ENCODE measurements at places on chromosomes 3 and 15.

- DNase-seq: no peak
Measured at GRCh38 chr3:11465744-11466616, 177.7 kb downstream of the VGLL4 start.

DNA sequence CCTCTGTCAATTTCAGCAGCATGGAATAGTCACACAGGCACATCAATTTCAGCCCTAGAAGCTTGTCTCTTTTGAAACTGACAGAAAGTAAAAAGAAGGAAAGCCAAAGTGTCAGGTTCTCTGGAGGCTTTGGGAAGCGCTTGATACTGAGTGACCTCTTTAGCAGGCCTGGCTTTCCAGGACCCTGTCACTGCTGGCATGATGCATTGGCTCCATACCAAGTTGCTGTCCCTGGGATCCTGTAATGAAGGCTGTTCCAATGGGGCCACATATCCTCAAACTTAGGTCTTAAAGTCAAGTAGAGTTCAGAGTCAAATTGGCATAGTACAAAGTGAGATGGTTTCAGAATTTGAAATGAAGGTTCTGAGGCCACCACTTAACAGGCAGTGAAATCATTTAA lies 640.9 kb downstream of the SQOR start:
- DNase-seq: no peak

DNA sequence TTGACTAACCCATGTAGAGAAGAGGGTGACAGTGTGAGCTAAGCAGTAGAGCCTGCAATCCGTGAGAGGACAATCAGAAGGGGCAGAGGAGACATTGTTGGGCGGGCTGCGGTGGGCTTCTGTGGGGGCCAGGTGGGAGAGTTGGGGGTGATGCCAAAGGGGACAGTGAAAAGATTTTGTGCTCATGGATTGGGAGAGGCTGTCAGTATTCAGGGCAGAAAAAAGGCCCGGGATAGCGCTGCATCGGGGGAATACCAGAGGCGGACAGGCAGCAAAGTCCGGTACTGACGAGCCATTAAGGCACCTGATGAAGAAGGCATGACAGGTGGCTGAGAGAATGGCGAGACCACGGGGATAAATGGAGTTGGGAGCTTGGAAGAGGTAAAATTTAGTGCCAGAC lies 1.3 kb upstream of the PXYLP1 start:
- DNase-seq: no peak

- DNase-seq: no peak
Measured at GRCh38 chr15:69914040-69914439, 183.7 kb downstream of the TLE3 start.

- DNase-seq: no peak
Measured at GRCh38 chr3:50666837-50667236, 7.9 kb upstream of the DOCK3 start.

DNA sequence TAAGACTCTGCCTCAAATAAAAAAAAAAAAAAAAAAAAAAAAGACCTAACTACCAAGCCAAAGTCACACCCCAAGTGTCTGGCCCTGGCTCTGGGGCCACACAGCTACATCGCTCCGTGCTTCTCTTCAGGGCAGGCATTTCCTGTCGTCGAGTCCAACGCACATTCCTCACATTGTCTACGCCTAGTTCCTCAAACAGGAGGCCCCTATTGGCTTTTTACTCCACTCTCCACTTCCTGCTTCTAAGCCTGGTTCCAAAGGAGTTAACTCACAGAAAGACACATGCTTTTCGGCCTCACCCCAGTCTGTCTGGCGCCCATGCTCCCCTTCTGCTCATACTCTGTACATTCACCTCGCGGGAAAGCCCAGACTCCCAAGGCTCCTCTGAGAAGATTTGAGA lies 28.8 kb downstream of the KNG1 start:
- DNase-seq: no peak

DNA sequence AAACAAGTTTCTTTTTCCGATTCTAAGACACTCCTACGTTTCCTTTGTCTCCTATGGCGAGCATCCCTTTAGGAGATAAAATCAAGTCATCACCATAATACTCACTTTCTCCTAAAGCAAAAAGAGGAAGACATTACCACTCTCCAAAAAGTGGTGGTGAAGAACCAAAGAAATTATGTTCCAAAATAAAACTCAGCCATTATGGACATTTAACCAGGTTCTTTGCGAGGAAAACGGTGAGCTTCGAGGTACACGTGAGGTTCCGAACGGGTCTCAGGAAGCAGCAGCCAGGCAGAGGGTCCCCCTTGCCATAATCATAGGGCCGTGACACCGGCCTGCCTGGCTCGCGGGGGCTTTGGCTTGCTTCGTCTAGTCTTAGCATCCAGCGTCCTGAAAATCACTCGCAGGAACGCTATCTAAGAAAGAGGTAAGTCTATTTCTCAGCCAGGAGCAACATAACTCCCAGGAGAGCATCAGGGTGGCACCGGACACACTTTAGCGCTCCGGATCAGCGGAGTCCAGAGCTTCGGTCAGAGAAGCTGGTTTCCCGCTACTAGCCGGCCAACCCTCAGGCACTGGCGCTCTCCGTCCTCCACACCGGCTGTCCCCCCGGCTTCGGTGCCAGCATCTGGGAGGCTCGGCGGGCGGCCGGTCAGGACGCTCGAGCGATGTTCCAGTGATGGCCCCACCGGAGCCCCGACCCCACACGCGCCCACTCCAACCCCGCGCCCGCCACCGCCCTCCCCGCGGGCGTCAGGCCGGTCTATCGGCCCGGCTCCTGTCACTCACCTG lies 581 bp downstream of the IP6K1 start:
- peak; percentile 27 for DNase-seq

DNA sequence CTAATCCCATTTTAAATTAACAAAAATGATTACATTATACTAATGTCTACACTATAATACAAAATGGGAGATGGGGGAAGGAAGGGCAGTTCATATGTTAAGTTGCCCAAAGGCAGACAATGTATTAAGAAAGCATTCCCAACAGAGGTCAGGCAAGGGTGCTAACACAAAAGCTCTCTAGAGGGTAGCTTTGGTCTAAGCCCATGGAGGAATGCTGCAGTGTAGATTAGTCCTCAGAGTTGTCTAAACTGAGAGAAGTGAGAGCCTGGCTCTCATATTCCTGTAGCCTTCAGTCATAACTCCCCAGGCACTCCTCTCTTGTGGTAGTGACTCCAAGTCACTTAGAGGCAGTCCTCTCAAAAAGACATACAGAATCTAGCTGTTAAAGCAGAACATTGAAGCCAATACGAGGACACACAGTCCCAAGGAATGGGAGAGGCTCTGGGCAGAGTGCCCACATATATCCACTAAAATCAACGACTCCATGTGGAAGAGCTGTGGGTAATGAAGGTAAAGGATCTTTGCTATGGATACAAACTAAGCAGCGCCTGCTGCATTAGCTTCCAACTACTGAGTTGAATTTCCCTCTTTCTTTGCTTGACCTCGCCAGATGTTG lies 14.5 kb downstream of the NEK10 start:
- no peak for DNase-seq

DNA sequence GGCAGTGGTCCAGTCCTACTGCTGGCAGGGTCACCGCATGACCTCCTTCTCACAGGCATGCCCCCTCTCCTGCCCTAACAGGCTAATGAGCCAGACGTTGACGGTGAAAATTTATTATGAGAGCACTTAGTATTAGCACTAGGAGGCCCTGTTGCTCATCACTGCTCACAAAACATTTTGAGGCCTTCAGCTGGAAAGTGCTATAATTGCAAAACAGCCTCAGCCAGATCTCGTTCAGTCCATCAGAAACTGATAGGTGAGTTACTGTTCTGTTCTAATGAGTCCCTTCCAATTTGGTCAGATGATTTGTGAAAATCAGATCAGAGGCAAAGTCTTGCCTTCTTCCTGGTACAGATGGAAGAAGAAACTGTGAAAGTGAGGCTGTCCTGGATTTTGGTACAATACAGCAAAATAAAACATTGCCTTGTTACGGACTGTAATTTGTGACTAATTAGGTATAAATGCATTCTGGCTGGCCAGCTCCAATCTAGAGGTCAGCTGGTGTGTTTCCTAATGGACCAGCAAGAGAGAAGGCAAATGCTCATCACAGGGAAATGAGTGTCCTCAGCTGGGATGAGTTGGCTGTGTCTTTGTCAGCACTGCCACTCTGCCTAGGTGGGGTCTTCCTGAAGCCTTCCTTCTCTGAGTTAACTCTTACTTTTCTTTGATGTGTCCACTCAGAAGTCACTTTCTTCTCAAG lies 316.8 kb downstream of the CHST2 start:
- no peak for DNase-seq

DNA sequence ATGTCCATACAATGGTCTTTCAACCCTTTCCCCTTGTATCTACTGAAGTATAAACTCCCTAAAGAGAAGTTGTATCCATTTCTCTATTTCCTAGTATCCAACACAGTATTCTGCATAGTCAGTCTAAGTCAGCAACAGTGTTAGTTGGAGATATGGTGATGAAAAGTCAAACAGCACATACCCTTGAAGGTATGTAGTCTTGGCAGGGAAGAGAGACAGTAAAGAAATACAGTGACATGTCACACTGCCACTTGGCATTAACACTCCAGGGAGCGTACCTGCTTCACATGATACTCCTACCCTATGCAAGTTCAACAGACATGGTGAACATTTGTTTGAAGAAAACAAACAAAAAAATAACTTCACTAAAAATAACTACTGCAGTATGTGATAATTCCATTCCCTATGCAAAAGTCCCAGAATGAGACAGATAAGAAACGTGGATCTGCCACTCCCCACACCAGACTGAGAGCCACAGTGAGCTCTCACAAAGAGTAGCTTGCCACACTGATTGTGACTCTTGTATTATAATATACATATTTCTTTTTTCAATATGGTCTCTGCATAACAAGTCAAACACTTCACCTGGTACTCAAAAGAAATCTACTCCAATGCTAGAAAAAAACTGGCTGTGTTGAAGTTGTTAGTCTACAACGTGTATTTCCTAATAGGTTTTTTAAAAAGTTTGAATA lies 5.9 kb downstream of the PDCD10 start:
- no peak for DNase-seq

- no peak for DNase-seq
Measured at GRCh38 chr3:135688003-135688402, 277.5 kb upstream of the PPP2R3A start.

GRCh38 chr3:47193871-47194859 lies 30.3 kb upstream of the SETD2 start:
- DNase-seq: no peak

DNA sequence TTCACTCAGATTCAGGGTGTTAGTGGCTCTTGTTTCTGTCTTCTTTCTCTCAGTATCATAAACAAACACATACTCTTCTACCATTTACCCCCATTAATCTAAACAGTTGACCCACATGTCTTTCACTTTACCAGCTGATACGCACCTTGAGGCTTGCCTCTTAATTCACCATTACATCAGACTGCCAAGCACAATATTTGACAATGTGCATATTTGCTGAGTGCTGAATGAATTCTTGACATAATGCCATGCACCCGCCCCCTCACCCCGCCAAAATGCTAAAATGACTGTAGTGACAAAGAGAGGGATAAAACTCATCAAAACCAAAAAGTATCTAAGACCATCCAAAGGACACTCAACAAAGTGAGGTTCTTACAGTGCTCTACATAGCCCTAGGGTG lies 57.4 kb downstream of the NGLY1 start:
- no peak for DNase-seq

DNA sequence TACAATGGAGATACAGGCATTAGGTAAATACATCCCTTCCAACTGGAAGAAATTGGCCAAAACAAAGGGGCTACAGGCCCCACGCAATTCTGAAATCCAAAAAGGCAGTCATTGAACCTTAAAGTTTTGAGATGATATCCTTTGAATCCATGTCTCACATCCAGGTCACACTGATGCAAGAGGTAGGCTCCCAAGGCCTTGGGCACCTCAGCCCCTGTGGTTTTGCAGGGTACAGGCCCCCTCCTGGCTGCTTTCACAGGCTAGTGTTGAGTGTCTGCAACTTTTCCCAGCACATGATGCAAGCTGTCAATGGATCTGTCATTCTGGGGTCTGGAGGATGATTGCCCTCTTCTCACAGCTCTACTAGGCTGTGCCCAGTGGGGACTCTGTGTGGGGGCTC lies 766.7 kb downstream of the ZBBX start:
- DNase-seq: no peak

GRCh38 chr15:48177383-48177765 lies 721 bp downstream of the MYEF2 start:
- DNase-seq: peak; percentile 50

GRCh38 chr3:50551054-50551659 lies 16.4 kb downstream of the C3orf18 start:
- no peak for DNase-seq

GRCh38 chr3:127456471-127457093 lies 134.0 kb downstream of the TPRA1 start:
- no peak for DNase-seq

GRCh38 chr3:149548669-149549065 lies 74.2 kb downstream of the TM4SF4 start:
- no peak for DNase-seq

GRCh38 chr3:140753865-140754754 lies 76.2 kb downstream of the TRIM42 start:
- DNase-seq: no peak

- DNase-seq: peak; percentile 86
Measured at GRCh38 chr15:63502843-63503738, 1.3 kb upstream of the USP3 start.

- no peak for DNase-seq
Measured at GRCh38 chr15:57624730-57625129, 33.0 kb downstream of the MYZAP start.

- no peak for DNase-seq
Measured at GRCh38 chr3:77381431-77381830, 341.5 kb downstream of the ROBO2 start.

DNA sequence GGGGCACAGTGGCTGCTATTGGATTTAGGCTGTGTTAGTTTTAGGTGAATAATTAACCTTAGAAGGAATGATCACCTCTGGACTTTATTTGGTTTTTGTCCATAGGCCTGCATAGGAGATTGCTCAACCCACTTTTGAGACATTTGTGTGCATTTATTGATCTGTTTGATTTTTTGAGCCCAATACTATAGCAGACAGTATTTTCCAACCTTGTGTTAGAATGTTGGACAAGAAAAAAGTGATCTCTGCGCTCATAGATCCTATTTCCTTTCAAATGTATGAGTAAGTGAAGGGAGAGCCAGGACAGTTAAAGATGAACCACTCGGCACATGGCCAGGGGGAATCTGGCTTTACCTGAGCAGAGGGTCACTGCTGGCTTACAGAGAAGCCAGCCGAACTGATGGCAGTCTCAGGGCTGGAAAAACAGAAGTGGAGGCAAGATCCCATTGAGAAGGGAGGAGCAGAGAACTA lies 8.8 kb upstream of the TOPBP1 start:
- DNase-seq: no peak

DNA sequence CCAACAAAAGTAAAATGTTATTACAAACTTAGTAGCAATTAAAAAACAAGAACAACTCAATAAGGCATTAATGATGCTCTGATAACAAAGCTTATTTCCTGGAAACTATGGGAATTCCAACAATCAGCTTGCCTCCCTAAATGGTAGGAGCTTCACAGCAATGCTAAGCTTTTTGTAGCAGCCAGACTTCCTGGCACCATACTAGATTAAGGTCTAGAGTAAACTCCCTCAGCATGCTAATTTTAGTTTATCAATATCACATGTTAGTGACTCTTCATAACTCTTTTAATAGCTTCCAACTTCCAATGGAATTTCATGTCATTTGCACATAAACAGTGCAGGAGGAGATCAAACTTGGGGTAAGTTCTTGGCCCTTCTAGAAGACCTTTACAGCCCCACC lies 782.0 kb downstream of the MCTP2 start:
- DNase-seq: no peak

Data from CD4-positive, alpha-beta T cell treated with Interleukin-21 for 1 hour (primary cell).